Activated CD4-positive, alpha-beta T cell treated with anti-CD3 and anti-CD28 coated beads, Interleukin-2, amount 50 U/mL, for 24 hours (primary cell): ENCODE measurements at places on chromosomes 2 and 18.

DNA sequence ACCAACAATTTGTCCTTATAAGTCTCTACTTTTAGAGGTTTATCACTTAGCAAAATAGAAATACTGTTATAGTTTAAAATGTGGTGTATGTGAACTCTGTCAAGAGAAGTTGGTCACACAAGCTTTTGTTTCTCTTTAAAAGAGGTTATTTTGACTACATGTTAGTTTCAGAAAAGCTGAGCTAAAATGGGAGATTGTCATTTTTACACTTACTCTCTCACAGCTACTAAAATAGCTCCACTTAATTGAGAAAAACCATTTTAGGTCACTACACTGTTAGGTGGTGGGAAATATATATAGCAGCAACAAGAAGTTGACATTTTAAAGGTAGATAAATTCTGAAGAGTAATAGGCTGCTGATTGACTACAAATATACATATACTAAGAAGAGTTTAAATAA, 161.5 kb upstream of the KCNJ3 start:
- no peak for DNase-seq

DNA sequence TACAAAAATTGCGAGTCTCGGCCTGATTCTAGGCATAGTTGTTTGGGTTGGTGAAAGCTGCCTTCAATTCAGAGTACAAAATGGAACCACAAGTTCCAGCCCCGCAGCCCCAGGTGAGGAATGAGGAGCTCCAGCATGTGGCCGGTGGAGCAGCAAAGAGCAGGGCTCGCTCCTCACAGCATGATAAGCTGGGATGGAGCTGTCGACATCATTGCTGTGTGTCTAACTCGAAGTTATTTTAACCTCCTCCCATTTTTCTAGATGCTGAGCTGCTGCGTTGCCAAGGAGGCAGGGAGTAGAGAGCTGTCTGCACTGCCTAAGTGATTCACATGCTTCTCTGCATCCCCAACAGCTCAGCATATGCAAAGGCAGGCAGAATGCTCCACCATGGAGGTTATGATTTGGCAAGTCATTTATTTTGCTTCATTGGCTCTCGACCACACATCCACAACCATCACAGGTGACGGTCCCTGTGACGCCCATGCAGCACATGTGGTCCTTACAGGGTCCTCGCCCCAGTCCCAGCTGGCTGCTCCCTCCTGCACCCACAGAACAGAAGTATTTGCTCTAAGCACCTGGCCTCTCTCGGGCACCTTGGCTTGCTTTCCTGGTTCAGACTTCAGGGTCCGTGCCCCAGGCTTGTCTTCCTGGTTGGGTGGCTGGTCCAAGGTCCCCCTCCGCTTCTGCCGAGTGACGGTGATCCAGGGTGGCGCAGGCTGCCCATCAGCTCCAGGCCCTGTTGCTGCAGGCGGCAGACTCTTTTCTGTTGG, 66.0 kb upstream of the MGAT4A start:
- DNase-seq, result no peak

- DNase-seq, result no peak
Measured at GRCh38 chr2:149278161-149278871, 52.1 kb upstream of the LYPD6 start.

DNA sequence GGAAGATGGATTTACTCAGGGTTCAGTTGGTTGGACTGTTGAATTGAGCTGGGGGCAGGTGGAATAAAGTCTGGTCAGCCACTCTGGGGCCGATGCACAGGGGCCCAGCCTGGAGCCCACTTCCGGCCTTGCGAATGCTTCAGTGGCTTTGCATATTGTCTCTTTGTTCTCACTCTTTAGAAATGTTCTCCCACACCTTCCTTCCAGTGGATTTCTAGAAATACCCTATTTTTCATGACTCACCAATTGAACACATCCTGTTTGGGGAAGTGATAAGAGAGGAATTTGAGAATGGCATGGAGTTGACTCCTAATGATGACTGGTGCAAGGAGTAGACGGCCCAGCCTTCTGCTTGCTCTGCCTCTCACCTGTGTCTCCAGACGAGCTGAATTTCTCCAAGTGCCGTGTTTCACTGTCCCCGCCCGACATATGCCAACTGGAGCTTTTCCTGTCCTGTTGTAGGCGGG, 28.1 kb downstream of the ASAP2 start:
- DNase-seq, result no peak

- no peak for DNase-seq
Measured at GRCh38 chr2:202090530-202090929, 17.5 kb downstream of the KIAA2012 start.
